Neural progenitor cell (in vitro differentiated cells): ENCODE measurements at places on chromosomes 3 and 15.

DNA sequence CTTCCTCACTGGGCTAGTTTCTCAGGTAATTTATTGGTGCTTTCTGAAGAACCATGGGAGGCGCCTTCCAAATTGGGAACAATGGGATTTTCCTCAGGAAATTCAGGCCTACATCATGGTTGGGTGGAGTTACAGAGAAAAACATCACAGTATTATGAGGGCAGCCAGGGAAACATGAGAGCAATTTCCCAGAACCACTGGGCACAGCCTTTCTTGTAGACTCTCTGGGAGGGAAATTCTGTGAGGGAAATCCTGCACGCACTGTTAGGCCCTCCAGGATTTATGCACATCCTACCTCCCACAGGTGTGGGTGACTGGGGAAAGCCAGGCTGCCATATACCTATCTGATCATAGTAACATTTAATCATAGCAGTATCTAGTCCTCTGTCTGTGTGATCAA lies 13.2 kb downstream of the POPDC2 start:
- DNase-seq: no peak

- DNase-seq: no peak
Measured at GRCh38 chr15:58477170-58477569, 45.4 kb downstream of the LIPC start.

DNA sequence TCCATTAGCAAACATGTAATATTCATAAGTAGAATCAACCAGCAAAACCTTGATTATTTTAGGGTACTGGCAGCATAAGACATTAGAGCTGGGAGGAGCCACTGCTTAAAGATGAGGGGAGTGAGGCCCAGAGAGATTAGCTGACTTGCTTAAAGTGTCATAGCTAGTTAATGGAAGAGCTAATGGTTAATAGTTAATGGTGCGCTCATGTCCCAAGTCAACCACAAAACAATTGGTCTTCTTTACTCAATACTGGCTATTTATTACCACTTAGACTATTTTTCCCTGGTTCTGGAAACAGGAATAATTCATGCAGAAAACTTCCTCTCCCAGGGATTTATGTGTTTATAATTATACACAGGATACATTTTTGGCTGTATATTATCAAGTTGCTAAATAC lies 33.1 kb downstream of the EIF4E3 start:
- DNase-seq: no peak

GRCh38 chr15:43225201-43225949 lies 4.6 kb upstream of the EPB42 start:
- DNase-seq: peak; percentile 79

DNA sequence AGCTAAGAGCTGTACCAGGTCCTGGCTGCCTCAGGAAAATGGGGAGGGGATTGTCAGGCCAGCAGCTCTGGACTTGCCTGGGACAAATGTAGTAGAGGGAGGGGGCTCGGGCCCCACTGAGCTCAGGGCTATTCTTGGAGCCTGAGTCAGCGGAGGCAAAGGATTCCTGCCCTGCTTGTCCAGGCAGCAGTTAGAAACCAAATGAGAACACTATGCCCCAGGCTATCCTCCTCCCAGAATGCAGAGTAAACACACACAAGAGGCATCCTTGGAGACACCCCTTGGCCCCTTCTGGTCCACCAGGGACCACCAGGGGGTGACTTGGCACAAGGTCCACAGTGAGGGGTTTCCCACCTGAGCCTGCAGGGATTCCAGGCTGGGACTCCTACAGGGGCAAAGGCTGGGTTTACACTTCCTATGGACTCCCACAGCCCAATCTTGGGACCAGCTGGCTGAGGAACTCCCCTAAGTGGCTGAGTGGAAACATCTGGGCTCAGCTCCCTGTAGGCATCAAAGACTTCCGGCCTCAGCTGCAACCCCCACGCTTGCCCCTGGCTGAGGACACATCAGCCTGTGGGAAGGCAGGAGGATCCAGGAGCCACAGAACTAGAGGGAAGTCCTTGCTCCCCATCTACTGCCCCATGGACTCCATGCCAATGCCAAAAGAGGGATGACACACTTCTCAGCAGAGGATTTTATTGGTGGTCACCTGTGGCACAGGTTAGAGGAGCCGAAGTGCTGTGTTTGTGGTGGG lies 3.4 kb upstream of the COL7A1 start:
- no peak for DNase-seq

- DNase-seq: no peak
Measured at GRCh38 chr3:169179722-169180121, 483.8 kb downstream of the MECOM start.

DNA sequence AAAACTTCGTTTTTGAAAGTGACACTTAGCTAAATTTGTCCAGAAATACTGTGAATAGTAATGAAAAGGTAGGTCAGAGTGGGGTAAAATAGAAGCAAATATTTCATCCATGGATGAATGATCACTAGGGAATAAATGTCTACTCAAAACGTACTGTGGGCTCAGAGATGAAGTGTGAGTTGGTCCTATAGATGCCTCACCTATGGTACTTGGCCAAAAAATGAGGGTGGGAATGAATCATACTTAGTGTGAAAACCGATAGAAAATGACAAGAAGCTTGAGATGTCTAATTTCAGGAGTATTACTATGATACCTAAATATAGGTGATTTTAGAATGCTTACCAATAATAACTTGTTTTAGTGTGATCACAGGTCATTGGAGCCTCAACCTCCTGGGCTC lies 155.9 kb downstream of the GMNC start:
- no peak for DNase-seq

DNA sequence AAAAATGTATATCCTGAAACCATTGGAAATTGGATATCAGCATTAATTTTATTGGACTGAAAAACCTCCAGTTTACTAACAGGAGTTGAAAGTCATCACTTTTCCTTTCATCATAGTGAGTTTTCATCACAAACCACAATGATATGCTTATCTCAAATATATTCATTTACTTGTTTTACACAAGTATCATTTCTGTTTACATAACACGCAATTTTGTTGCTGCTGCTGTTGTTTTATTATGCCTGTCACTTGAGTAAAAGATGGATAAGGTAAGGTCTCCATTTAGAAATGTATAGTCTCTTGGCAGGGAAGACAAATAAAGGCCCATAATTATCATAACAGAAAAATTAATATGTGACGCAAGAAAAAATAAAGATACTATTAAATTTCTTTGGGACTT lies 199.2 kb downstream of the TP63 start:
- no peak for DNase-seq

GRCh38 chr3:149366031-149366430 lies 11.4 kb downstream of the TM4SF1 start:
- no peak for DNase-seq

DNA sequence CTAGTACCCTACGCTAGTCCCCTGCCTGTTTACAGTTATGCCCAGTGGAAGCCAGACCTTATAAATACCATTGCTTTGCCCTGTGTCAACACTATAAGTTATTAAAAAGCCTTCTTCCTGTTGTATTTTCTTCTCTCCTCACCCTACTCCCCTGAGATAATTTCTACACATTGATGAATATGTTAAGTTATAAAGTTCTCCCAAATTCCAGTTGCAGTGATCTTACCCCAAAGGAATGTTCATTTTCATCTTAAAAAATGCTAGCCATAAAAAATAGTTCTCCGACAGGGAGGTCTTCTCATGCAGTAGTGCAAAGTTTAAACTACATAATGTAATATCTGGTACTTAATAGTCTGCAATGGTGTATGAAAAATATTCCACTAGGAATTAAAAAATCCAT lies 58.6 kb downstream of the MAP2K5 start:
- DNase-seq: no peak

GRCh38 chr3:190568036-190568435 lies 54.2 kb downstream of the IL1RAP start:
- DNase-seq: no peak

DNA sequence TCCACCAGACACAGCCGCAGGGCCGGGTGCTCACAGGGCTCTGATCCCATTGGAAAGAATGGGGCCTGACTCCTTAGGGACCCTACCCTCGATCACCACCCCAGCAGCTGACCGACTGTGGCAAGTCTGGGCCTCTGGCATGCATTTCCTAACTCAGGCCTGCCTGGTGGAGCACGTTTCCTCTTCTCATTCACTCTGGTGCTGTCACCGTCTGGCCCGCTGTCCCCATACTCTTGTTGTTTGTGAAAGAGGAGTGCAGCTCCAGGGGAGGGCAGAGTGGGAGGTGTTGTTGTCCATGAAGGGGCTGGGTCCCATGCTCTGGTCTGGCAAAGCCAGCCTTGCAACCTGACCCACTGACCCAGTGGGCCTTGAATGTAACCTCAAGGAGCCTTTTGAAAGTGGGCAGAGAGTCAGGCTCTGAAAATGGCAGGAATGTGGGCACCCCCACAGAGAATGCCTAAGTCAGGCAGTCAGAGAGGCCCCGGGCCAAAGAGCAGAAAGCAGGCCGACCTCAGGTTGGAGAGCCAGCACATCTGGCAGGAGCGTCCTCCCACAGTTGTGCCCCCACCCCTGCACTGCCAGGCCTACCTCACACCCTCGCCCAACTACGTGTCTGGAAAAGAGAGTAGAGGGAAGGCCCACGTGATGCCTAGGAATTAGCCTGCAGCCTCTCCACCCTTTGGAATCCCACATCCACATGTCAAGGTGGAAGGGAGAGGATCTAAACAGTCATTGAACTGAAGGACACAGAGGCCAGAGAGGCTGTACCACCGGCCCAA lies 10.9 kb downstream of the SEMA7A start:
- peak; percentile 55 for DNase-seq

- peak; percentile 70 for DNase-seq
Measured at GRCh38 chr3:102361101-102361500, 73.7 kb upstream of the ZPLD1 start.

DNA sequence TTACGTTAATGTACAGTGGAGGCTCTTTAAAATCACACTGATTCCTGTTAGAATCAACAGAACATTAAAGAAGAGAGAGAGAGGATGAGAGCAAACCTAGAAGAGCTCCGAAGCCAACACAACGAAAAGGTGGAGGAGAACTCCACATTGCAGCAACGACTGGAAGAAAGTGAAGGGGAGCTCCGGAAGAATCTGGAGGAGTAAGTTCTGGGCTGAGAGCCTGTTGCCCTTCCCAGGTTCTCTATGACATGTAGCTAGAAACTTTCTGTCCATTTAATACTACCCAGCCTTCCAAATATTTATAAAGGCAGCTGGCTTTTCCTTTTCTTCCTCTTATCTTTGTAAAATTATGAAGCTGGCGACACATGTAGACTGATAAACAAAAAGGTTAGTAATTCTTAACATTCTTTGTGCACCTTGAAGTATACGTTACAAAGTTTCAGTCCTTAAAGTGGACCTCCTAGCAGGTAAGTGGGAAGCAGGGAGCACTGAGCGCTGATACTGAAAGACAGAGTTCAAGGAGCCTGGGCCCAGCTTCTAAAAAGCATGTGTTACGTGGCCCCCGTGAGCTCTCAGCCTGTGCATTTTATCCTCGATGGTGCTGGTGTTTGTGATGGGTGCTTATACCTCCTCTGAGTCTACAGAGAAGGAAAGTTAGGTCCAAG lies 75.9 kb downstream of the CGNL1 start:
- no peak for DNase-seq

DNA sequence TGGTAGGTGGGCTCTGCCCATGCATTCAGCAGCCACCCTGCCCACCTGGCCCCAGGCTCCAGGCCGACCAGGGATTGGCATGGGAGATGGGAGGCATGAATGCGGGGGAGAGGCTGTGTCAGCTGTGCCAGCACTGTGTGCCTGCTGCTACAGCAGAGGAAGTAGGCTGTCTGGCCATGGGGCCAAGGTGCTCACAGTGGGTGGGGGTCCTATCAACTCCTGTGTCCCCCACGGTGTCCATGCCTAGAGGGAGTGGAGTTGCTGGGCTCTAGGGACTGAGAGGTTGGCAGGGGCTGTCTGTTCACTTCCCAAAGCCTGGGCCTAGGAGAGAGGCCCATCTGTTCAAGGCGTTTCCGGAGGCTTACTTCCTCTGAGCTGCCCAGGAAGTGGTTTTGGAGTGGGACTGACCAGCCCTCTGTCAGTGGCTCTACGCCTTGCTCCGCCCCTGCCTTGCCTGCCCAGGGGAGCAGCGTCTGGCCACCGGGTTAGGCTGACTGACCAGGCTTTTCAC lies 5.8 kb downstream of the PRKCD start:
- no peak for DNase-seq

- DNase-seq: no peak
Measured at GRCh38 chr3:5694266-5694665, 506.8 kb downstream of the EDEM1 start.

- no peak for DNase-seq
Measured at GRCh38 chr3:14278799-14279625, 100.4 kb downstream of the LSM3 start.

DNA sequence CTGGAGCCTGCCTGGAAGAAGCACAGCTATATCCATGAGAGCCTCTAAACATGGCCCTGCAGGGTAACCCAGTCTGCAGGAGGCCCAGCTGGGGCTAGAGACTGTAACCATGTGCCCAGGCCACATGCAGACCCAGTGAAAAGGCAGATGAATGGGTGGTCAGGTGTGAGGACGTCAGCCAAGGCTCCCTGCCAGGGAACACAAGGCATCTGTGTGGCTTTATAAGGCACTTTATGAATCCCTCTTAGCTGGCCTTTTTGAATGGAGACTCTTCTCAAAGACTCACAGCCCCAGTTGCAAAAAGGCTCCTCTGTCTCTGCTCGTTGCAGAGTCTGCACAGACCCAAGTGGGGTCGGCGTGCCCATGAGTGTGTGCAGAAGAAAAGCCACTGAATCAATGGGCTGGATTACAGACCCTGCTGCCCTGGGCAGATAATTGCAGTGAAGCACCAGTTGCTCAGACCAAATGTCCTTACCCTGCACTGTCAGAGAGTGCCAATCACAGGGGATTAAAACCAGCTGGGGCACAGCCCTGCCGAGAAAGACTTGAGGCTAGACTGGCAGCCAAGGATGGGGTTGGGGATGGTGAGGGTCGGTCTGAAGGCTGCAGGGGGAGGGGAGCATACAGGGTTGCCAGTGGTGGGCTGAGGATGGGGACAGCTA lies 154.2 kb downstream of the RAB11A start:
- peak; percentile 40 for DNase-seq

- DNase-seq: no peak
Measured at GRCh38 chr3:160618363-160618762, 53.0 kb upstream of the KPNA4 start.

GRCh38 chr15:62413153-62413552 lies 248.1 kb upstream of the C2CD4B start:
- no peak for DNase-seq

DNA sequence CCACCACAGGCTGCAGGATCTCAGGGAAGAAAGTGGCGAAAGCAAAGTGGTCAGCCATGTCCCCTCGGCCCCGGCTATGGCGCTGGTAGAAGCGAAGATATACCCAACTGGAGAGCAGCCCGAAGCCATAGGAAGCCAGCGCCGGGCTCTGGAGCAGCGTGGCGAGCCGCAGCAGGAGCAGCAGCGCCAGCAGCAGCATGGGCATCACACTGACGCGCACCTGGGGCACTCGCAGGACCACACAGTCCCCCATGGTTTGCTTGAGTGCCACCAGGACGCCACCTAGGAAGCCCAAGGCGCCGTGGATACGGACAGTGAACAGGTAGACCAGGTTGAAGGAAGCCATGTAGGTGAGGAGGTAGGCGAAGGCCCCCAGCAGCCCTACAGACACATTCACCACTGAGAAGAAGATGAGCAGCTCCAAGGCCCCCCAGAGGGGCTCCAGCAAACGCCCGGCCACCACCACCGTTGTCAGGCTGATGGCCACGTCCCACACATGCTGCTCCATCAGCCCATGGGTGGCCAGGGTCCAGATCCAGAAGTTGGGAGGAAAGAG lies 888 bp downstream of the TMEM115 start:
- DNase-seq: no peak
